Activated T-cell treated with anti-CD3 and anti-CD28 coated beads for 24 hours (primary cell): ENCODE measurements at places on chromosomes 1 and 21.

- DNase-seq: no peak
These were observed 40.1 kb upstream of the HMCN1 start for GRCh38 chr1:185694081-185694480.

DNA sequence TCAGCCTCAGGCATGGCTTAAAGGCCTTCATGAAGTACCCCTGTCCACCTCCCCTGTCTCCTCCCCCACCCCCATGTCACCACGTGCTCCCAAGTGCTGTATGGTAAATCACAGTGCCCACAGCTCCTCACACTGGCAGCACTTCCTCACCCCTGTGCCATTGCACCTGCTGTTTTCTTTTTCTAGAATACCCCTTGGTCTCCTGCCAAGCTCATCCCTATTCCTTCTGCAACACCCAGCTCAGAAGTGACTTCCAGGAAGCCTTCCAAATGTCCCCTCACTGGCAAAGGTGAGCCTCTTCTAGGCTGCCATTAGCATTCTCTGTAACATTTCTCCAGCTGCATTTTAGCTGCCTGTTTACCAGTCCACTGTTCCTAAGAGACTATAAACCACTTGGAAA is 9.4 kb downstream of the AKNAD1 start:
- DNase-seq: no peak

- no peak for DNase-seq
These were observed 1.6 kb downstream of the OR2AK2 start for GRCh38 chr1:247966532-247967204.

- no peak for DNase-seq
These were observed 617.7 kb upstream of the ADGRL2 start for GRCh38 chr1:81183051-81183450.

DNA sequence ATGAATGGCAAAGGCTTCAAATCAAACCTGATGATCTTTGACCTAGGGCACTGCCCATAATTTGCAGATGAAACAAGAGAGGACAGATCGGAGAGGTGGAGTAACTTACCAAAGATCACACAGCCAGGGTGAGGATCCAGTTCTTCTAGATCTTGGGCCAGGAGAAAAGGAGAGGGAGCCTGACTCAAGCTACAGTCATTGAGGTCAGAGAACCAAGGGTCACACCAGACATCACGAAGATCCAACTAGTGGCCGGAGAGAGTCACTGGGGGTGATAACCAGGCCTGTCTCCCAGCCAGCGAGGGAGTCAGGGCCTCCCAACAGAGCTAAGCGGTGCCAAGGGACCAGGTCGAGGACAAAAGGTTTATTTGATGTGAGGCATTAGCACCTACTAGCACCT is 115.0 kb downstream of the RIPK4 start:
- DNase-seq: no peak

- no peak for DNase-seq
These were observed 12.1 kb downstream of the C8A start for GRCh38 chr1:56866656-56867055.

DNA sequence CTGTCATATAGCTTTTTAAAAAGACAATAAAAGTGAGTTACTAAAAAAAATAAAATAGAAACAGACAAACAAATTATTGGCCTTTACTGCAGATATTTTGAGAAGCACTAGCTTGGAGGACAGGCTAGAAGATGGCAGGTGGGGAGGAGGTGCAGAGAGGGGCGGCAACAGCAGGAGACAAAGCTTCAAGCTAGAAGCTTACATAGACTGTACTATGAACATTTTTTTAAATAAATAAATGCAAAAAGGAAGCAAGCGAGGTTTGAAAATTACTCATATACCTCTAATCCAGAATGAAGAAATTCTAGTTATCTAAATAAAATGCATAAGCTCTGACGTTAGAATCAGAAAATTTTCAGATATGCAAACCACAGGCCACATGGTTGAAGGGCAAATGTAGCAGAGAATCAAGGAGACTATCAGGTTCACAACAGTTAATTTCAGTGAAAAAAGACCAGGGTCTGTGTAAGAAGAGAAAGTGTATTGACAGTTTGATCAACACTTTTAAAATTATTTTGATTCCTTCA is 54.9 kb downstream of the NRIP1 start:
- no peak for DNase-seq
